ENCODE measurements at places on chromosomes 4 and X.

DNA sequence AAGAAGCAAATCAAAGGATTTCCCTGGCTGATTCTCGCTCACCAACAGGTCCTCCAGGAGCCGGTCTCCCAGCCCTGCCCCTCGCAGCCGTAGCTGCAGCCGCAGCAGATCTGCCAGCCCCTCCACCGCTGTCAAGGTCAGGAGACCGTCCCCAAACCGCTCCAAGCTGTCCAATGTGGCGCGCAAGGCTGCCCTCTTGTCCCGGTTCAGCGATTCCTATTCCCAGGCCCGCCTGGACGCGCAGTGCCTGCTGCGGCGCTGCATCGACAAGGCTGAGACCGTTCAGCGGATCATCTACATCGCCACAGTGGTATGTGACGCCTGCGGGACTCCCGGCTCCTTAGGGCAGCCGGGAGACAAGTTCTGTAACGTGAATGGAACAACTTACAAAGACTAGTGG, 25.6 kb downstream of the SPATA18 start:
- no peak for DNase-seq

DNA sequence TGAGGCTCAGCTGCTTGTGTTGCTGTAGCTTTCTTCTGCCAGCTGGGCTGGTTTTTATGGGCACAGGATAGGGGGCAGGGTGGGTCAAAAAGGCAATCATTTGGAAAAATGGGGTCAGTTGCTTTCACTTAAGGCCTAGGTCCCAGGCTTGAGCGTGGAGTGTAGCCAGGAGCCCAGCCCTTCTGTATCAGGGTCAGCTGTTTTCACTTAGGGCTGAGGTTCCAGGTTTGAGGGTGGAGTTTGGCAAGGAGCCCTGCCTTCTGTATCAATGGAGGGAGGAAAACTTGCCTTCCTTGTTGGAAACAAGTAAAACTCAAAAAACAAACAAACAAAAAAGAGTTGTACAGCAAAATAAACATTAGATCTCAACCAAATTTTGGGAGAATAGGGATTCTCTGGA, 37.0 kb upstream of the UGT8 start:
- no peak for DNase-seq

- DNase-seq: no peak
Observed at GRCh38 chr4:145044341-145044740, 53.7 kb downstream of the ANAPC10 start.

- peak; percentile 91 for DNase-seq
Observed at GRCh38 chr4:103019308-103020124, at the start of gene SLC9B1. Gene SLC9B1 (minus strand): TSS chr4:103019705. CDS start chr4:102991711, 27,994 bp downstream.

GRCh38 chrX:122579036-122579435, 605.0 kb upstream of the GRIA3 start:
- DNase-seq: no peak

GRCh38 chr4:126916626-126917140, 716.1 kb upstream of the INTU start:
- no peak for DNase-seq

- no peak for DNase-seq
Observed at GRCh38 chr4:173211222-173211621, 42.6 kb downstream of the GALNT7 start.

- DNase-seq: no peak
Observed at GRCh38 chrX:19017271-19017670, 33.4 kb upstream of the PHKA2 start.

GRCh38 chr4:6688879-6689505, 4.7 kb upstream of the S100P start:
- DNase-seq: peak; percentile 70

DNA sequence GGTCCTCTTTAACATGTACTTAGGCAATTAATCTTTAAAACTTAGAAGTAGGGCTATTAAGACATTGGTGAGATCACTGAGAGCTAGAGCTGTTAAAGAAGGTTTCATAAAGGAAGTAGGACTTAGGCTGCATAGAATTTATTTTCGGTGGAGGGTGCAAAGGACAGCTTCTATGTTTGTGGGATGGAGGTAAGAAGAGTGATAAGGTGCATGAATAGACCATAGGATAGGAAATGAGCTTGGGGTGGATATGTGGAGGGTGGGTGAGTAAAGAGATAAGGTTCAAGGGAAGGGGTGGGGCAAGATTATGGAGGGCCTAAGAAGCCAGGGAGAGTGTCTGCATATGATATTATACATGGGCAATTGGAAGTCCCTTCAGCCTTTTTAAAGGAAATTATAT, 15.9 kb downstream of the RTL9 start:
- DNase-seq: no peak

DNA sequence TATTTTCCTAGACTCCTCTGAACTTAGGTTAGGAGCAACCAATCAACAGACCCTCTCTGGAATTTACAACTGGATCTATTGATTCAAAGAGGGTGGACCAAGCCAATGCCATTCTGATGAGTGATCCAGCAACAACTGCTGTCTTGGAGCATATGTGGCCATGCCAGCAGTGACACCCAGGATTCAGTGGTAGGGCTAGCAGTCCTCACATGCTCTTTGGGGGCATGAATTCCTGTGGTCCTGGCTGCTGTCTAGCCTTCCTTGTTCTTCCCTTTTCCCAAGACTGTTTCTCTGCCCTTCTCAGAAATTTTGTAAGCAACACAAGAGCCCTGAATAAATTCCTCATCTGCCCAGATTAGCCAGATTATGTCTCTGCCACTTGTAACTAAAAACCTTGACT, 61.5 kb upstream of the GATB start:
- DNase-seq: no peak

DNA sequence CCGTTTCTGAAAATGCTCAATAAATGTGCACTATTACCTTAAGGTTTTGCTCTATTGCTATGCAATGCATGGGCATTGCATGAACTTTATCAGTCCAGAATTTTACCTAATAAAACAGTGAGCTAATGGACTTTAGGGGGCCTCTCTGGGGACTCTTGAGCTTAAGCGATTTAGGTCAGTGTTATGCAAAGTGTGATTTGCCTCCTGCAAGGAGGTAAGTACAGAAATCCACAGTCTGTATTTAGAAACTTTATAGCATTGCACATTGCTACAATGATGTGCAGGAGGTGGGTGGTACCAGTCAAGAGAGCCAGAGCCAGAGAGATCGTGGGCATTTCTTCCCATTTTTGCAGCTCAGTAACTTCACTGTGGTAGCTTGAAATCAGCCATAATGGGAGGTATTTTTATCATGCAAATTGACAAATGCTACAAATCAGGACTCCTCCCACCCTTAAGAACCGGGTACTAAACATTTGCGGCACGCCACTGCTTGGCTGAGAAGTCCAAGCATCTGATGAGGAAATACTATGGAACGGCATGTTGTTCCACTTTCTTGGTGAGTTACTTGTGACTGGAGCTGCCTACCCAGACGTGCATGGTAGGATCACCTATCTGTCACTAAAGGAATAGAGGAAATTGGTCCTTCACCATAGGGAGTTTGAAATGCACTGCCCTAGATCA, 174.6 kb upstream of the PGRMC2 start:
- DNase-seq: no peak

- DNase-seq: no peak
Observed at GRCh38 chr4:6008092-6008551, 10.1 kb downstream of the C4orf50 start.

GRCh38 chrX:109485470-109486340, 3.8 kb upstream of the GUCY2F start:
- peak; percentile 7 for DNase-seq

DNA sequence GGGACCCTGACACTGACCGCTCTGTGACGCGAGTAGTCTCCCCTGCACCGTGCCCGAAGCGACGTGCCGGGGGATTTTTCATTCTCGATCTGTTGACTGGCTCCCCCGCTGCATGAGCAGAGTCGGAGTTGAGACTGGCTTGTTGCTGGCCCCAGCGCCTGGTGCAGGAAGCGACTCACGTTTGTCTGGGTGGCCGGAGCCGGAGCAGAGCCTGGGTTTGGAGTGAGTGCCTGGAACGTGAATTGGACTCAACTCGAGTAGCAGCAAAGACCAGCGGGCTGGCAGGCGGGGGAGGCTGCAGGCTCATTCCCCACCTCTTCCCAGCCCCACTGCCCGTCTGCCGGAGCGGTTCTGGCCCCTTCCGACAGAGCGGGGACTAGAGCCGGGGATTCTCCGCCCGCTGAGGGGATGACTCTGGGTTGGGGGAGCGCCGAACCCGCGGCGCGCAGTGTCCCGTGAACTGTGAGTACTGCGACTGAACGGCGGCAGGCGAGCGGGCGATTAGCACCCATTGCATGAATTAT, 554 bp downstream of the PCDH7 start:
- no peak for DNase-seq

GRCh38 chr4:7393601-7394575, 40.8 kb downstream of the PSAPL1 start:
- no peak for DNase-seq

DNA sequence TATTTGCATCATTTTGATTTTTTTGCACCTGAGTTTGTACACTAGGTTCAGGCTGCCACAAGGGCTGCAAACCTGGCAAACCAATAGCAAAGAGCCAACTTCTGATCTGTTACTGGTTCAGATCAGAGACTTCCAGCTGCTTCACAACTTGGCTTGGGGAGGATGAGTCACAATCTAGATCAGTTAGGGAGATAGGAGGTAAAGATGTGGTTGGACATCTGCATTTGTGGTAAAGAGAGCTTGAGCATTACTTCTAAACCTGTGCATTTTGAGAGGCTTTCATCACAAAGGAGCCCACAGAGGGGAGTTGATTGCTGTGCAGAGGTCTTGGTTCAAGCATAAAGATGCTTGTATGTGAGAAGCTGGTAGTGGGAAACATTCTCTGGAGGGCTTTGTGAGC, 34.5 kb downstream of the LINC00632 start:
- DNase-seq: no peak

GRCh38 chr4:165553221-165553810, 174.5 kb downstream of the CPE start:
- DNase-seq: no peak

- DNase-seq: no peak
Observed at GRCh38 chr4:84419201-84419600, 79.9 kb downstream of the NKX6-1 start.

DNA sequence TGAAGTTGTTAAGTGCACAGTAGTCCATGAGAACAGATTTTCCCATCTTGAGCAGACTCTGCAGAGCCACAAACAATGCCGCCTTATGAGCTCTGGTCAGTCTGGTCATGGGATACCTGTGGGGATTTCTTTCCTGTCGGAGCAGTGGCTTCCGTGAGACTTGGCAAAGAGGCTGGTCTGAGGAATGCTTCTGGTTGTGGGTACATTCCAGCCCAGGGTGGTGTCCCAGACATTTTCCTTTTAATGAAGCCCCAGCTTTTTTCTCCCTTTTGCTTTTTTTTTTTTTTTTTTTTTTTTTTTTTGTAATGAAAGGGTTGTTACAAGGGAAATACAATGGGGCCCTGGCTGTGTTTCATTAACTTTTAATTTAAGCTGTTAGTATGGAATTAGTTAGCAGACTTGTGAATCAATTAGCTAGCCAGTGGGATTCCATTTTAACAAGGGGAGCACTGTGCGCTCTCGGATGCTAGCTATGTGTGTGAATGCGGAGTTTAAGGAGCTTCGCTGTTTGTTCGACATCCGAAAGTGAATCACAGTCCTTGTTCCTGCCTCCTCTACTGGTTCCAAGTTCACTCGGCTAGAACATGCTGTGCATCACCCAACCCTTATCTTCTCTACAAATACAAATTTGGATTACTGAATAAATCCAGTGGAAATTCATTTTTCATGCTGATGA, 225.1 kb downstream of the CBR4 start:
- no peak for DNase-seq

GRCh38 chr4:53576676-53577372, 14.5 kb downstream of the LNX1 start:
- DNase-seq: no peak

DNA sequence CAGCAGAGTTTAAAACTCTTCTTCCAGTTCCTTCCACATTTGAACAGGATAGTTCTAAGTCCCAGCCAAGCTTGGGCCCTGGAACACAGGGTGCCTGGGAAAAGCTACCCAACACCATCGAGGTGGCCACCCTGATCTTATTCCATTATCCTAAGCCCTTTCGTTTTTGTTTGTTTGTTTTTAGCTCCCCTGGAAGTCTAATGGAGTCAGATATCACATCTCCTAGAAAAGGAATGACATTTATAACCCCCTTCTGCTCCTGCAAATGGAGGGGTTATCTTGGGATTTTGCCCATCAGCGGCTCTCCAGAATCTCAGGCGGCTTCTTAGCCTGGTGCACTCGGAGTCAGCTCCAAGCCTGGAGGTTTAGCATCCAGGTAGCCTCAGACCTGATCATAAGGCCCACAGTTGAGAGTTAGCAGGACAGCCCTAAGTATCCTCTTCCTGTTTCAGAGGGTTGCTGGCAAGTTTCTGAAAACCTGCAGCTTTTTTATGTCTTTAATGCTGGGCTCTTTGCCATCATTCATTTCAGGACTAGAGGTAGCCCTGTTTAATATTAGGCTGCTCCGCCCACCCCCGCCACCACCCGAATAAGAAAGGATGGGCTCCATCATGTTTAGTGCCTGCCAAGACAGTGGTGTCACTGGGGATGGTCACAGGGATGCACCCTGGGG, 230.0 kb upstream of the LNX1 start:
- no peak for DNase-seq

- no peak for DNase-seq
Observed at GRCh38 chr4:17328141-17328815, 183.6 kb downstream of the QDPR start.

DNA sequence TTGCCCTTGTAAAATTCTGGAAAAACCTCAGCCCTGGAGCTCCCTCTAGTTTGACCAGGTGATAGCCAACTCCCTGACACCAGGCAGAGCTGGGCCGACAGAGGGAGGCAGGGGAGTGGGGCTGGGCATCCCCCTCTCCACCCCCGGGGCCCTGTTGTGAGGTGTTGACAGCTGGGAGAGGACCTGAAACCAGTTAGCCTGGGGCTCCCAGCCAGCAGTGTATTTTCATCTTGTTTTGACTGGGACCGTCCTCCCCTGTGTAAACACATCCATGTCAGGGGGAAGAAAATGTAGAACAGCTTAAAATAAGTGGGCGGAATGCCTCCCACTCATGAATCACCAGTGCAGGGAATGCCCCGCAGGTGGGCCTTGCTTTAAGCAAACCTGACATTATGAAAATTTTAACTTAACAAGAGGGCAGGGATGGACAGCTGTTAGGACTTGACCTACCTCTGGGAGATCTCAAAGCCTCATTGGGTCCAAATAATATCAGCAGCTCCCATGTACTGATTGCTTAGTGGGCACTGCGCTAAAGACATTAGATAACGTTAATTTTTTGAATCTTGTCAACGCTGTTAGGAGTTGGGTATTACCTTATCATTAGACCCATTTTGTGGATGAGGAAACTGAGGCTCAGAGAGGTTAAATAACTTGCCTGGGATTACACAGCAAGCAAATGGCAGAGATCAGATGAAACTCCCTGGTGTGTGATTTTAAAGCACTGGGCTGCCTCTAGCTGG, 45.9 kb downstream of the TSC22D3 start:
- no peak for DNase-seq

Measured in stimulated activated CD8-positive, alpha-beta memory T cell treated with anti-CD3 and anti-CD28 coated beads, Interleukin-15, amount 100 ng/mL, for 48 hours (primary cell).